ENCODE measurements at places on chromosomes 16 and 17. TPM values are rescaled to one million over a fixed set of nuclear protein-coding genes. Genes with fewer than 3 reads are reported as not detected.

CD300A gene
- not detected for total RNA-seq

BAIAP3 gene
- 0.26 TPM for total RNA-seq

LLGL2 gene
- total RNA-seq = 0.33 TPM

TMEM235 gene
- not detected for total RNA-seq

CASKIN2 gene
- 8.3 TPM for total RNA-seq

SDR42E2 gene
- not detected for total RNA-seq

MAPT gene
- 0.51 TPM for total RNA-seq

All from fibroblast of lung (primary cell).